ENCODE measurements at places on chromosomes 2 and 18.

- DNase-seq: no peak
Observed at GRCh38 chr2:158917121-158917520, 51.3 kb upstream of the TANC1 start.

GRCh38 chr2:232567721-232568120 lies 17.2 kb downstream of the EIF4E2 start:
- DNase-seq: no peak

GRCh38 chr2:43318791-43319190 lies 92.4 kb upstream of the ZFP36L2 start:
- no peak for DNase-seq

DNA sequence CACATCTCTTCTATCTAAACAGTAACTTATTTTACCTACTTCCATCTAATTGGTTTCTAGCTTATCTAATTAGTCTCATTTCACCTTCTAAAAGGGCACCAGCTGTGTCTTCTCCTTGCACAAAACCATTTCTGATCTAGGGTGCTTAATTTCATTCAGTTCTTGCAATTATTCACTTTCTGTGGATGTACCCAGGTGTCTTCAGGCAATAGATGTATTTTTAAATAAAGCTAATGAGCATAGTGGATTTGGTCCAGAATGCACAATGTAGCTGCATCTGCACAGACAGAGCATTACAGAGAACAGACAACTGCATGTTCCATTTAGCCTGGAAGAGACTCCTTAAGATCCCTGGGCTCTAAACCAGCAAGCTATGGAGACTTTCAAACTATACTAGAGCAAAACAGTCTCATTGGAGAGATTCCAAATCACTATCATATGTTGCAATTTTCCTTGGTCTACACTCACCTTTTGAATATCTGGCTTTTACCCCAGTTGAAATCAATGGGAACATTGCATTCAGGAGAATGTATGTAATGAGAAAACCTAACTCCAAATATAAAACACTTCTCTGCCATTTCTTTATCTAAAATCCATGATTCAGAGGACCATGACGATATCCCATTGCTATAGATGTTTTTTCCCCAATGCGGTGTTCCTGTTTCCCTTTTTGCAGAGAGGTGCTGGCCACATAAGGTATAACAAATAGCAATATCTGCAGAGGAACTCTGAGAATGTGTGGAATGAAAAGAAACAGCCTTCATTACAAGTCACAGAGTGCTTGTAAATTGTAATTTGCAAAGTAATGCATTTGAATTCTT lies 3.5 kb upstream of the RFX8 start:
- DNase-seq: no peak

GRCh38 chr2:109554758-109555157 lies 59.0 kb downstream of the SEPTIN10 start:
- DNase-seq: no peak

GRCh38 chr2:25829377-25829704 lies 48.9 kb downstream of the ASXL2 start:
- no peak for DNase-seq

GRCh38 chr2:191738667-191739066 lies 60.7 kb downstream of the NABP1 start:
- DNase-seq: no peak

DNA sequence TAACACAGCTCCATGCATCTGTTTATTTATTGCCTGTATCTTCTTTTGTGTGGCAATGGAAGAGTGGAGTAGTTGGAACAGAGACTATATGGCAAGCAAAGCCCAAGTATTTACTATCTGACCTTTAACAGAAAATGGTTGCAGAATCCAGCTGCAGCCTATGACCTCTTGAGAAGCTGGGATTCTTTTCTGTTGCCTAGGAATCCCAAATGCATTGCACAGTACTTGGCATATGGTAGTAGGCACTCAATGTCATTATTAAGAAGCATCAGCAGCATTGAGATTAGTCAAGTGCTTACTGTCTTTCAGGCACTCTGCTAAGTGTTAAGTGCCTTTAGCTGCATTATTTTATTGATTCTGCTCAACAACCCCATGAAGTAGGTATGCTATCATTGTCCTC lies 331.6 kb downstream of the CCDC85A start:
- DNase-seq: no peak

GRCh38 chr2:236169151-236169721 lies 1.1 kb upstream of the GBX2 start:
- DNase-seq: no peak

GRCh38 chr2:216808805-216809425 lies 50.9 kb downstream of the TNP1 start:
- DNase-seq: no peak

GRCh38 chr2:222315443-222316121 lies 16.8 kb upstream of the PAX3 start:
- DNase-seq: no peak

DNA sequence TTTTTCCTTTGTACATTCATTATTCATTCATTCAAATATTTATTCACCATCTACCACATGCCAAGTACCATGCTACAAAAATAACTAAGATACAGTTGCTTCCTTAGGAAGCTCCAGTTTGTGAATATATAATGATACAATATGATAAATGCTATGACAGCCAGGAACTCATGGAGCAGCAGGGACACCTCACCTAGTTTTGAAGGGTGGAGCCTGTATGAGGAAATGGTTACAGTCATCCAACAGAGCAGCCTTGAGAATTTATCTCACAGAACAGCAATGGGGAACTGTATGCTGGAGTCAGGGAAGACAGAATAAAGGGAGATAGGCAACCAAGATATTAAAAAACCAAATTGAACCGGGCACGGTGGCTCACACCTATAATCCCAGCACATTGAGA lies 124.0 kb downstream of the OSBPL1A start:
- DNase-seq: no peak

DNA sequence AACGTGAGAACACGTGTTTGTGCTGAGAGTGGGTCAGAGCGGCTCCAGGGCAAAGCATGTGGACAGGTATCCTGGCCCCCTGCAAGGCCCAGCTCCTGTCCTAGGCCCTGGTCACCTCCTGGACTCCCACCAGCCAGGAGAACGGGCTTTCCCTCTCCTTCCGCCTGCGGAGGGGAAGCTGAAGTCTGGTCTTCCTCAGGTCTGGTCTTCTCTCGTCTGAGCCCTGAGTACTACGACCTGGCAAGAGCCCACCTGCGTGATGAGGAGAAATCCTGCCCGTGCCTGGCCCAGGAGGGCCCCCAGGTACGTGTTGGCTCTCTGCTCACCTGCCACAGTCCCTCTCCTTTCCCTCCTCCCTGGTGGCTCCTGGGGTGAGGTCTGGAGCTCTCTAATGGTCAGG lies 963 bp downstream of the GNLY start:
- no peak for DNase-seq

DNA sequence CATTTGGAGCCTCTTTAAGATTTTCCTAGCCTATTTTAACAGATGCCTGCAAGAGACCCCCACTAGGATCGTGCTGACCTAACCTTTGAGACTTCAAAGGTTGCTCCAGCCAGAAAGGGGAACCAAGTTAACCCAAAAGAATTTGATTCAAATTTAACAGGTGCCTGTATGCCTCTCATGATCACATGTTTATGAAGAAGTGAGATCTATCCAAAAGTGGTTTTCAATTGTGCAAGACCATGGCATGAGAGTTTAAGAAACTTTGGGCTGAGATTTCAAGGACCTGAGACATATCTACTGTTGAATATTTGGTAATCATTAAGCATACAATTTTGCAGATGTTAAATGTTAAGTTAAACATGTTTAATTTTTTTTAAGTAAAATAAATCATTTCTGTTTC lies 1.3 kb upstream of the RSAD2 start:
- DNase-seq: no peak

DNA sequence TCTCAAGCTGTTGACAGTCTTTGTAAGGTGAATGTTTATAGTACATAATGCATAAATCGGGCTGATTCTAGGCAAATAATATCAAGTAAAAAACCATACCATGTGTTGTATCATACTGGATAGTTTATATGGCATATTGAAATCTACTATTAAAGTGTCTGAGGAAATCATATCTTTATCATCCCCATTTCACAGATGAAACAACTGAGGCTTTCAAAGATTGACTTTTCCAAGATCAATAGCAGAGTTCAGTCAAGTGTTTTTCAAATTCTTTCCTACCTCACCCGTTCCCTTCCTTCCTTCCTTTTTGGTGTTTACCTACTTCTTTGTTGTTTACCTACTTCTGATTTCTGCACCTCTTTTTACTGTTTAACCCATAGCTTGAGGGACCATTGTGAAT lies 2.0 kb downstream of the LYPD6 start:
- DNase-seq: no peak

DNA sequence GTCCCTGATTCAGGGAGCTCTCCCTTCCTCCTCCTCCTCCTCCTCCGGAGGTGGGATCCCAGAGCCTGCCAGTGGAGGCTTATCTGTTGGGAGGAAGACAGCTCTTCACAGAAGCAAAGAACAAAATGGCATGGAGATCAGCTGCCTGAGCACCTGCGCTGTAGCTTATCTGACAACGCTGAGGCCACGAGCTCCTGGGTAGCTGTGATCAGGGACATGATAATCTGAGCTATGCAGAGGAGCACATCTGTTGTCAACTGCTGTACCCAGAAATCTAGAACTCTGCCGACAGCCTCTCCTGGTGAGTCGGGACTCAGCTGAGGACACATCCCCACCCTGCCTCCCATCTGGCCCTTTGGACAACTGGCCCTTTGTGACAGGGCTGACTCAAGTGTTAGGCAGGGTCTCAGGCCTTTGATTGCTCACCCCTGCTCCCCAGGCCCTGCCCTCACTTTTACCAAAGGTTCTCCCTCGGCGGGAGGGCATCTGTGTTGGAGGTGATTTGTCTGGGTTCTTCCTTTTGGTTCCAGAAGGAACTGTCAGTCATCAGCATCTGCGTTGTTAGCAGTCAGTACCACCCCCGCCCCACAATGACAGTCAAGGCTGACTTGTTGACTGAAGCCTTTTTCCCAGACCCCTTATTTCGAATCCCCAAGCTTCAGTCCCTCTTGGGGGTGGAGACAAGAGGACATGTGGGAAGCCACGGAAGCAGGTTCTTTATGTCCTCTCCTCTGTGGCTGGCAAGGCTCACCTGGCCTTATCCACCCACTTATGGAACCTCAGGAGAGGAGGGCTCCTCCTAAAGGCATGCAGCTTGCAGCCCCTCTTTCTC lies 5.9 kb upstream of the CNNM3 start:
- no peak for DNase-seq

- DNase-seq: no peak
Observed at GRCh38 chr2:13240061-13240460, 523.3 kb downstream of the TRIB2 start.

- DNase-seq: no peak
Observed at GRCh38 chr2:238558456-238559099, 131.9 kb downstream of the ASB1 start.

GRCh38 chr2:28683100-28683706 lies 68.4 kb upstream of the PPP1CB start:
- DNase-seq: no peak

- no peak for DNase-seq
Observed at GRCh38 chr2:63788071-63788470, 53.6 kb upstream of the UGP2 start.

GRCh38 chr2:217790681-217791392 lies 212.0 kb downstream of the TNS1 start:
- DNase-seq: no peak

- DNase-seq: no peak
Observed at GRCh38 chr2:29519338-29519925, 402.0 kb downstream of the ALK start.

DNA sequence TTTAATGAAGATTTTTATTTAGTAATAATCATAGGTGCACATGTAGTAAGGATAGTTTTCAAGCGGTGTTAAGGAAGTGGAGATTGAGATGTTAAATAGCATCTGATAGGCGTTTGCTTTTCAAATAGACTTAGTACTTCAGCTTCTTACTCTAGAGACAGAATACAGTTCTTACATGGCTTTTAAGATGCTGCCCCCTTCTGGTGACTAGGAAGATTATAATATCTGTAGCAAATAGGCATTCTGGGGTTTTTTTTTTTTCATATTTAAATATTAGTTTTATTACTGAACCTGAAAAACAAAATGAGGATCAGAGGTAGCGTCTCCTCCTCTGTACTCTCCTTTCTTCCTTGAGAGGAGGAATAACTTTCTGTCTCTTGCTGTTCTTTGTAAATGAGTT lies 100.2 kb downstream of the AGAP1 start:
- DNase-seq: no peak

DNA sequence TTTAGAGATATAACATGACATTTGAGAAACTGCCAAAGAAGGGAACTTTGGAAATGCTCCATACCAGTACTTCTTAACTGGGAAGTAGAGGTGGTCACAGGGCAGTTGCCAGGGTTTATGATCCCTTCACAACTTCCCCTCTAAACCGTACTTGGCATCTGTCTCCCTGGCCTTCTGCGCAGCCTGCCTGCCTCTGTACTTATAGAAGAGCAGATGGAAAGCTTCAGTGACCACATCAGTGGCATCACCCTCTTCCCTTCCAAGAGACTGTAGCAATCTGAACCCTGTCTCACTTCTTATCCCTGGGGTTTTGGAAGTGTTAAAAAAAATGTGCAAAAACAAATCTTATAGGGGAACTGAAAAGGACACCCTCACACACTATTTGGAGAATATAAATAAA lies 64.1 kb downstream of the EIF2AK3 start:
- DNase-seq: no peak

DNA sequence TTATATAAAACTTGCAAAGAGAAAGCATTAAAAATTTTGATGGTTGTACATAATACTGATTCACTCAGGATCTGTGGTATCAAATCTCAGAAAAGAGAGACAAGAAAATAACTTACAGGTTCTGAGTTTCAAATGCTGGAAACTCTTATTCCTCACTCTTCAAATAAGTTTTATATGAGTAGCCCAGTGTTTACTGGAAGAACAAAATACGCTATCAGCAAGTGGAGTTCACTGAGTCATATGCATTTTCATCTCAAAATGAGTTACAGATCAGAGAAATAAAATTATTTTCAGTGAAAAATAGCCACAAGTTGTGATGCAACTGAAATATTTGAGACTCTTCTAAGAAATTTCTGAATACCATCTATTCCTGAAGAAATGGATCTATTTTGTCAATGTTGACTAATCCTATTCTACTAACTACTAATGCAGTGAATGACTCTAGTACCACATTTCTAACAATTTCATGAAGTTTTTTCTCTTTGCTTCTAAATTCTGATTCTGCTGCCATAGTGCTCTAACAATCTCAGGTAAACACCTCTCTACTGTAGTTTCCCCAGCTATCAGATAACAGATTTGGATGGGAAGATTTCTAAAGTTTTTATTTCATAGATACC lies 391.7 kb downstream of the ZEB2 start:
- no peak for DNase-seq

DNA sequence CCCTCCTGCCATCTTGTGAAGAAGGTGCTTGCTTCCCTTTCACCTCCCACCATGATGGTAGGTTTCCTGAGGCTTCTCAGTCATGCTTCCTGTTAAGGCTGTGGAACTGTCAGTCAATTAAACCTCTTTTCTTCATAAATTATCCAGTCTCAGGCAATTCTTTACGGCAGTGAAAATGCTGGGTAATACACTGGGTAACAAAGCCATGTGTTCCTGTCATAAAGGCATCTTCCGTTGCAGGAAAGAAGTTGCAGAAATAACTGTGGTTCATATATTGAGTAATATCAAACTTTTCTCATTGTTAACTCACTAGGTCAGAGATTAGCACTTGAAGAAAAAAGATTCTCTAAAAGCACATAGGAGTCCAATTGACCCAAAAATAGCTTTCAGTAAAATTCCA lies 163.9 kb upstream of the HNMT start:
- DNase-seq: no peak

Measured in cortex of kidney (tissue), 1 donor.